CMK (cell line): ENCODE measurements at places on chromosomes 7 and 10.

- no peak for DNase-seq
Observed at GRCh38 chr10:125300937-125301336, 140.6 kb upstream of the CTBP2 start.

DNA sequence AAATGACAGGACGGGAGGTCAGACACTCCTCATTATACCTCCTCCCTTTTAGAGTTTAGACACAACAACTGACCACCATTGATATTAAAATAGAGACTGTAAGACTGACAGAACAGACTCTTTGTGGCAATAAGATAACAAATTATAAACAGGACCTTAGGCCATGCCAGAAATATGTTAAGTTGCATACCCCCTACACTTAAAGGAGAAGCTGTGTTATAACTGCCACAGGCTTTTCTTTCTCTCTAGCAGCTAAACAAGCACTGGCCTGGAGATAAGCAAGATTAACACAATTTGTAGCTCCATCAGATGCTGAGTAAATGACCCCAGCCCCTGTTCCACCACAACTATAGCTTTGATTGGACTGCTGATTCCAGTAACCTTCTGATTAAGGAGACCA lies 10.5 kb upstream of the UNC5B start:
- DNase-seq: no peak

- DNase-seq: no peak
Observed at GRCh38 chr7:139583826-139584553, 60.5 kb downstream of the CLEC2L start.

DNA sequence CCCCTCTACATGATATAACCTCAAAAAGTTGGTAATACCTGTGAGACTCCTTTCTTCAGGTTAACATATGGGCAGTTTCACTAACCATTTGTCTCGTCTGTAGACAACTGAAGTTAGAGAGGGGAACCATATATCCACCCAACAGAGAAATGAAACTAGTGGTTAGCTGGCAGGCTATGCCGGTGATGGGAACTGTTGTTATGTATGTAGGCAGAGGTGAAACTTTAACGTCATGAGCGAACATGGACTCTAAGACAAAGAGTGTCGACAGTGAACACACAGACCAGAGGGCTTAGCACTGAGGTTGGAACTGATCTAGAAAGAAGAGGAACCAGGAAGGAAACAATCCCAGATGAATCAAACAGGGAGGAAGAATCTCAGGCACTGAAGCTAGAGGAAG lies 112.4 kb downstream of the ELMO1 start:
- DNase-seq: no peak

GRCh38 chr7:5634107-5634950 lies 147.1 kb downstream of the RNF216 start:
- no peak for DNase-seq

GRCh38 chr7:78218051-78218450 lies 419.5 kb downstream of the PHTF2 start:
- no peak for DNase-seq

DNA sequence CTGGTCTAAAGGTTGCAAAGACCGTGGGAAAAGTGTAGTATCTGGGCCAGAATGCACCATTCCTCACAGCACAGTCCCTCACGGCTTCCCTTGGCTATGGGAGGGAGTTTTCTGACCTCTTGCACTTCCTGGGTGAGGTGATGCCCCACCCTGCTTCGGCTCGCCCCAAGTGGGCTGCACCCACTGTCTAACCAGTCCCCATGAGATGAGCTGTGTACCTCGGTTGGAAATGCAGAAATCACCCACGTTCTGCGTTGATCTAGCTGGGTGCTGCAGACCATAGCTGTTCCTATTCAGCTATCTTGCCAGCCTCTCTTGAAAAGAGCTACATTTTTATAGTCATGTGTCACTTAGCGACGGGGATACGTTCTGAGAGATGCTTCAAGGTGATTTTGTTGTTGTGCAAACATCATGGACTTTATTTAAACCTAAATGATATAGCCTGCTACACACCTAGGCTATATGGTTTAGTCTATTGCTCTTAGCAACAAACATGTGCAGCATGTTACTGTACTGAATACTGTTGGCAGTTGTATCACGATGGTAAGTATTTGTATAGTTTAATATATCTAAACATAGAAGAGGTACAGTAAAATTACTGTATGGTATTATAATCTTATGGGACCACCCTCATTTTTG lies 120.0 kb downstream of the PPP1R9A start:
- DNase-seq: no peak

GRCh38 chr10:73909540-73910115 lies 1.3 kb upstream of the PLAU start:
- no peak for DNase-seq

DNA sequence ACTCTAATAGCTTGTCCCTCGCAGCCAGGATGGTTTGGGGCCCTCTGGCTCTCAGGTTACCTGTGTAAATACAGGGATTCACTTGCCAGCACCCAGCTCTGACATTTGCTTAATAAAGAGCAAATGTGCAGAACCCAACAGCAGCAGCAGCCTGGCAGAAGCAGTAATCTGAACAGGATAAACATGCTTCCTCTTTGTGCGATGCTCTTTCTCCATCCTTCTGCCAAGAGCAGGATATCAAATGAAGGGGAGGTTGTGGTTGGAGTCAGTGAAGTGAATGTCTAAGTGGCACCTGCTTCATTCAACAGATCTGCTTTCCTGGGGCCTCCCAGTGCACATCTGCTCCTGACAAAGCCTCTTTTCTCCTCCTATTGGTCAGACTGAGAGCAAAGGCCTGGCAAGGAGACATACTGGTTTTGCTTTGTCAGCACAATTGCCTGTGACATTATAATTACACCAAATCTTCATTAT lies 130.3 kb downstream of the NRF1 start:
- DNase-seq: no peak

DNA sequence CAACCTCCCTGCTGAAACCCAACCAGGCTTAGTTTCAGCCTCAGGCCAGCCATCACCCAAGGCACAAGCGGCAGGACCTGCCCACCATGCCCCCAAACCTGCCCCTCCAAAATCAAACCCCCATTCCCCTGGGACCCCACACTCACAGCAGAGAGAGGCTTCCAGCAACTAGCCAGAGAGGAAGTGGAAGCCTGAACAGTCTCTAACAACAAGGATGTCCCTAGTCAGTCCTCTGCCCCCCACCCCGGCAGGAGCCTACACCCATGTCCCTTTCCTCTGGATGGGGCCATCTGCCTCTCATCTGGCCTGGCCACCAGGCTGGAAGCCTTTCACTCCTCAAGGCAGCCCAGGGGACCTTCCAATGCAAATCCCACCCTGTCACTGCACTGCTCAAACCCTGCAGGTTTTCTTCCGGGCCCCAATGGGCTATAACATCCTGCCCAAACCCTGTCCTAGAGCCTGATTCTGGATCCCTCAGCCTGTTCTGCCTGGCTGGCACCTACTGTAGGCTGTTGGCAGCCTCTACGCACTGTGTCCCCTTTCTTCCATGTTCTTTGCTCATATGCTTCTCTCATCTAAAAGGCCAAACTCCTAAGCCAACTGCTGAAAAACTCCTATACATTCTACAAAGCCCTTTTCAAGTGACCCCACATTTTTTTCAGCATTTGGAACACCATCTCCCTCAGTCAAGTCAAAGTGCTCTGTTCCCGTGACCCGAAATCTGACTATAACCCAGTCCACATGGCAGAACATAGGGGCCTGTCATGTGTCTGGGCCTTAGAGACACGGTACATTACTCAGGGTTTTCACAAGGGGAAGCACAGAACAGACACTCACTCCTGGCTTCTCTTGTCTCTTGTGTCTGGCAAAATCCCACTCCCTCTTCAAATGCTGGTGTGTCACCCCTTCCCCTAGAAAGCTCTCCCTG lies 253.3 kb downstream of the TNS3 start:
- no peak for DNase-seq

- DNase-seq: no peak
Observed at GRCh38 chr7:148155826-148156225, 434.7 kb upstream of the C7orf33 start.

- DNase-seq: no peak
Observed at GRCh38 chr7:139078911-139079310, 30.6 kb downstream of the ZC3HAV1 start.

DNA sequence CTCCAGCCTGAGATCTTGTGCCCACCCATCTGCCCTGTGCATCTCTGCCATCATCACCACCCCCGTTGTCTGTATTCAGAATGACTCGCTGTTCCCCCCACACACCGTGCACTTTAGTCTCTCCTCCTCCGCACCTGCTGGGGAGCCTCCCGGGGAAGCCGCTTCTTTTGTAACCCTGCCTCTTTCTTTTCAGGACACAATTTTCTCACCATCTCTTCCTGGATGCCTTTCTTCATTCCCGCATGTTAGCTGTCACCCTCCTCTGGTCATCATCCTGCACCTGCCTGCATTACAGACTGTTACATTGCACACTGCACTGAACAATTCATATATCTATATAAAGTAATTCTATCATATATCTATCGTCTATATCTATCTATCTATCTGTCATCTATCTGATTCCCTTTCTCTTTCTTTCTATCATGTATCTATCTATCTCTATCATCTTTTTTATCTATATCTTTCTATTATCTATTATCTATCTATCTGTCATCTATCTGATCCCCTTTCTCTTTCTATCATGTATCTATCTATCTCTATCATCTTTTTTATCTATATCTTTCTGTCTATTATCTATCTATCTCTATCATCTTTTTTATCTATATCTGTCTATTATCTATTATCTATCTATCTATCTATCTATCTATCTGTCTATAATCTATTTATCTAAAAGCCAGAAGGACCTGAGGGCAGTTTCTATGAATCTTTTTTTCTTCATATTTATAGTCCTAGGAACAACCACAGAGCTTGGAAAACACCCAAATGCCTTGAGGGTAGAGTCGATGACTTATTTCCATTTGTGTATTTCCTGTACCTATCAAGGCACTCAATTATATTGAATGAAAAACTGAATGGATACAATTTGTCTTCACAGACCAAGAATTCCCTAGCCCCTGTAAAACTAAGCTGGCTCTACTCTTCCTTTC lies 642.5 kb downstream of the ACTR3B start:
- DNase-seq: no peak

DNA sequence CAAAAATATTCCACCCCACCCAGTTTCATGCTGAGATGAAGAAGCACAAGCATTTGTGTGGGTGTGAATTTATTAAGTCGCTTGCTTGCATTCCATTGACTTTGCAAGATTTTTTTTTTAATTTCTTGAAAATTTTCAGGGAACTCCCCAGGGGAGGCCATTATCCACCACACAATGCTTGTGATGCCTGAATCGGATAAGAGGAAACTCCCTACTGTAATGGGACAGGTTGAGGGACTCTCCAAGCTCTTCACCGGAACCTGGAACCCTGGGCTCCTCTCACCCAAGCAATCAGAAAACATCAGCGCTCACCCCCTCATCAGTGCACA lies 153.6 kb upstream of the ZMIZ1 start:
- DNase-seq: no peak

- no peak for DNase-seq
Observed at GRCh38 chr10:113303544-113304146, 249.2 kb upstream of the HABP2 start.
